Left kidney (tissue), 8 donors: ENCODE measurements at places on chromosomes 2 and 18. TPM values are rescaled to one million over a fixed set of nuclear protein-coding genes. Genes with fewer than 3 reads are reported as not detected.

Gene RAPGEF4
- polyA plus RNA-seq = 13.4 TPM

Gene GAD1
- polyA plus RNA-seq = 1.4 TPM

Gene SLC4A5
- polyA plus RNA-seq = 3.7 TPM

Gene TGFA
- 19.4 TPM for polyA plus RNA-seq

Gene ZNF532
- polyA plus RNA-seq = 112 TPM

Gene CKAP2L
- 20.9 TPM for polyA plus RNA-seq

Gene HOXD13
- polyA plus RNA-seq = 0.20 TPM

Gene ZNF385B
- polyA plus RNA-seq = 16.8 TPM

Gene SH2D6
- polyA plus RNA-seq = 1.3 TPM

Gene MC2R
- not detected for polyA plus RNA-seq

Gene FOXI3
- 0.22 TPM for polyA plus RNA-seq

Gene GKN2
- polyA plus RNA-seq = not detected

Gene SPC25
- polyA plus RNA-seq = 28.9 TPM

Gene RGPD3
- 0.12 TPM for polyA plus RNA-seq

Gene TANC1
- polyA plus RNA-seq = 64.8 TPM

GRCh38 chr2:39558906-39559305 is 106.8 kb upstream of the TMEM178A start:
- no peak for DNase-seq

- no peak for DNase-seq
Measured at GRCh38 chr18:48754993-48755473, 195.7 kb downstream of the SMAD7 start.

DNA sequence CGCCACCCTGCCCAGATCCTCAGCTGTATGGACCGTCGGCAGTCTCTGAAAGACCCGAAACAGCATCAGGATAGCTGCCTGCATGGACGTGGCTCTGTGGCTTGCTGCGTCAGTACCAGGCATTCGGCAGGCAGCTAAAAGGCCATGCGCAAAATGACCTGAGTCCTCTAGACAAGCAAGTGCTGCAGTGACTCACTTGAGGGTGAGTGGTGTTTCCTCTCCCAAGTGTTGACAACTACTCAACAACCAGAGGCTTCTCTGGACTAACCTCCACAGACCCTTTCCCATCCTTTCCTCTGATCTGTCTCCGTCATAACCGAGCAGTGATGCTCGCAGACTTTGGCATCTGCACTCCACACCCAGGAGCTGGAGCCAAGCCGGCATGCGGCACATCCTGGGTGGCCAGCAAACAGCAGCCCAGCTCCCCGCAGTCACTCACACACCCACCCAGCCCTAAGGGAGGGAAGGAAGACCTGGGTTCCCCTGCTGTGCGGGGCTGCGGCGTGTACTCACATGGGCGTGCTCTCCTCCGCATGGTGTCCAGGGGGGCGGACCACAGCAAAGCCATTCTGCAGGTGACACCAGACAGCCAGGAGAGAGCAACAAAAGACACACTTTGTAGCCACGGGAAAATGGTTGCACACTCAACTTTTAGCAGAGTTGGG is 239.3 kb downstream of the TWIST2 start:
- no peak for DNase-seq

- no peak for DNase-seq
Measured at GRCh38 chr2:193885419-193885818, 1690.7 kb upstream of the TMEFF2 start.

- DNase-seq = no peak
Measured at GRCh38 chr2:181114021-181114420, 133.6 kb downstream of the UBE2E3 start.

DNA sequence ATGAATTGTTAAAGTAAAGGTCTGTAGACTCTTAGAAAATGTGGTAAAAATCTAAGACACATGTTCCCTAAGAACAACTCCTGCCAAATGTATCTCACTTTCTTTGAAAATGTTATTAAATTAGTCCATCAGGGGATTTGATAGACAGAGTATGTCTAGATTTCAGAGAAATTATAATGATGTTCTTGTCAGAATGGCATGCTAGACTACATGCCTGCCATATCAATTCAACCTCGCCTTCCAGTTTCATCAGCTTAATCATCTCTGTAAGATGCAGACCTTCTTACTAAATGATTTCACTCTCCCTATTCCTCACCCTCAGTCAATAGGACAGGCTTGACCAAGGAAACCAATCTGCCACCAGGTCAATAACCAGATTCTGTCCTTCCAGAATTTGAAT is 368.4 kb downstream of the TXNL1 start:
- no peak for DNase-seq

GRCh38 chr18:76064998-76065397 is 430.0 kb downstream of the ZNF516 start:
- no peak for DNase-seq

DNA sequence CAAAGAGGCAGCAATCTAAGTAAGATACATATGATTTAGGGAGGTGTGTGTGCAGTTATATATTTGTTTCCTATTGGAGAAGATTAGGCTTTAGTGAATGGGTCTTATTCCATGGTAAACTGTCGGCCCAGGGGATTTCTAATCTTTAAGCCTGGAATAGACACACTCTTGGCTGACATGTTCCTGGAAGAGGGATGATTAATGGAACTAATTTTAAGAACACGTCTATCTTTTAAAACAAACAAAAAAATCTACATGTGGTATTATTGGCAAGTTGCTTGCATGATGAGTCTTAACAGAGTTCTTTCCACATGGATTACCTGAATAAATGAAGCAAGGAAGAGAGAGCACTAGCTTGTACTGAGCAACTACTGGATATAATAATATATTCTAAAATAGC is 114.2 kb upstream of the NT5C1B start:
- no peak for DNase-seq

GRCh38 chr2:182050333-182051135 is 64.9 kb downstream of the PPP1R1C start:
- DNase-seq = no peak

GRCh38 chr2:229230911-229231310 is 40.2 kb downstream of the PID1 start:
- DNase-seq = no peak

DNA sequence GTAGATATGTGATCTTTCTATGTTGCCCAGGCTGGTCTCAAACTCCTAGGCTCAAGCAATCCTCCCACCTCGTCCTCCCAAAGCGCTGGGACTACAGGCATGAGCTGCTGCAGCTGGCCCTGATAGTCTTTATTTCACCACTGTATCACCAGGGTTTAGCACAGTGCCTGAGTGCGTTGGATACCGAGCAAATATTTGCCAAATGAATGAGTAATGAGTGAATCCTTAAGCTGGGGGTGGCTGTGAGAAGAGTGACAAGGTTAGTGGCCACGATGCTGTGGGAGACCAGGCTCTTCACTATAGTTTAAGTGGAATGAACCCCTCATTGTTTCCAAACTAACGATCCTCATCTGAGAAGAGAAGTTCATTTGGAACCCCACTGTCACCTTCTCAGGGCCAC is 60.8 kb upstream of the FAM136A start:
- no peak for DNase-seq

GRCh38 chr2:24892928-24893327 is 27.1 kb downstream of the ADCY3 start:
- no peak for DNase-seq

GRCh38 chr2:174662459-174662858 is 64.9 kb upstream of the WIPF1 start:
- DNase-seq = no peak

DNA sequence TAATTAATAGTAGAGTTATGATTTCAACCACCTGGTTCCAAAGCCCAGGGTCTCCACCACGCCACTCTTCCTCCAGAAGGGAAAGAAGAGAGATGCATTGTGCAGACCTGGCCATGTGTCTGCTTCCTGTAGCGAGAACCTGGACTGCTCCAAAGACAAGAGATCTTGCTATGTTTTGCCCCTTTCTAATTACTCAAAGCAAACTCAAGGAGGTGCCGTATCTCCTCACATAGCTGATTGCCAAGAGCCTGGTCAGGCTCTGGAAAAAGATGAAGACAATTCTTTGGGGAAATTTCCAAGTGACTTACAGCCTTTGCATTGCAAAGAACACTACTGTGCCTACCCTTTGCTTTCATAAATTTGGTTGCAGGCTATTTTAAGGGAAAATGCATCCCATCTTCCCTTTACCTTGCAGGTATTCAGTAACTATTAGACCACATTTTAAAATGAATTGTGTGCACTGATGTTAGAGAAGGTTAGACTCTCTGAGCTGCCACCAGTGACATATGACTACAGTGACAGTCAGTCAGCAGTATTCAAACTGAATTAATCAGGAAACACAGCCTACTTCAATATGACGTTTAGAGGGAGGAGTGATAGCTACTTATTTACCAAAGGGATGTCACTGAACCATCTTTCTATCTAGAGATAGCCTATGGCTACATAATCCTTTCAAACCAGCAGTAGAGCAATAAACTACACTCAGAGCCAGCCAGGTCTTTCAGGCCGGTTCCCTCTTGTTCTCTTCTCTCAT is 842.1 kb upstream of the FANCL start:
- DNase-seq = no peak

DNA sequence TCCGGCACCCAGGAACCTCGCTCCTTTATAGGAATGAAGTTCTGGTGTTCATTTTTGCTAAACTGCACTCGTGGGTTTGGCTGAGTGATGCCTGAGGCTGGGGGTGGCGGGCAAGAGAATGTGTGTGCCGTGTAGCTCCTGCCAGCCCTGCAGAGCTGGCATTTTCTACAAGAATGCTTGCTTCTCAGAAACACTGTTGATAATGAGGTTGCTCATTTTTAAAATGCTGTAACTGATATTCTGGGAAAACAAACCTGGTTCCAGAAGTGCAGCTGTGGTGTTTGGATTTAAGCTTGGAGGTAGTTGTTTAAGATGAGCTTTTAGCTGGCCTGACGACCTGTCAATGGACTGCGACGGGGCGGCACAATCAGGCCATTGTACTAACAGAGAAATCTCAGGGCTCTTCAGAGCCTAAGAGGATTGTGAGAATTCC is 511.9 kb upstream of the TNP1 start:
- no peak for DNase-seq

DNA sequence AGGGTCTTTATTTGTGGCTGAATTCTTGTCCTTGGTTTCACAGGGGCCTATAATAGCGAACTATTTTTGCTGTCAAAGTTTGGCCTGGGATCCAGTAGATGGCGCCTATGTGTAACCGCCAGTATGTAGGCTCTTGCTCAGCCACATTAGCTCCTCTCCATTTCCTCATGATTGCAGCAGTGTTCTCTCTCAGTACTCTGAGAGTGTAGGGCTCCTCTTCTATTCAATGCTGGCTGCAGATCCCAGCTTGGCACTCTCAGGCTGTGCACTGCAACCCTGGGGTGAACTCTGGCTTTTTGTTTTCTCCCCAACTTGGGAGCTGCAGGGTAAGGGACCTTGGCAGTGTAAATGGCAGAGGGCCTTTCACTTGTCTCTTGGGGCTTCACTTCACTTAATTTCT is 344.6 kb upstream of the CHAC2 start:
- no peak for DNase-seq
